ENCODE measurements at places on chromosomes 13 and 19.

GRCh38 chr13:71659404-71659803, 207.6 kb downstream of the DACH1 start:
- no peaks in the 10 kb centered on the region for H3K36me3 ChIP-seq
- H3K4me1 ChIP-seq = peaks cover 7% of the 10 kb centered on the region
- H3K4me3 ChIP-seq = no peak overlapping the region
- no peak for DNase-seq

DNA sequence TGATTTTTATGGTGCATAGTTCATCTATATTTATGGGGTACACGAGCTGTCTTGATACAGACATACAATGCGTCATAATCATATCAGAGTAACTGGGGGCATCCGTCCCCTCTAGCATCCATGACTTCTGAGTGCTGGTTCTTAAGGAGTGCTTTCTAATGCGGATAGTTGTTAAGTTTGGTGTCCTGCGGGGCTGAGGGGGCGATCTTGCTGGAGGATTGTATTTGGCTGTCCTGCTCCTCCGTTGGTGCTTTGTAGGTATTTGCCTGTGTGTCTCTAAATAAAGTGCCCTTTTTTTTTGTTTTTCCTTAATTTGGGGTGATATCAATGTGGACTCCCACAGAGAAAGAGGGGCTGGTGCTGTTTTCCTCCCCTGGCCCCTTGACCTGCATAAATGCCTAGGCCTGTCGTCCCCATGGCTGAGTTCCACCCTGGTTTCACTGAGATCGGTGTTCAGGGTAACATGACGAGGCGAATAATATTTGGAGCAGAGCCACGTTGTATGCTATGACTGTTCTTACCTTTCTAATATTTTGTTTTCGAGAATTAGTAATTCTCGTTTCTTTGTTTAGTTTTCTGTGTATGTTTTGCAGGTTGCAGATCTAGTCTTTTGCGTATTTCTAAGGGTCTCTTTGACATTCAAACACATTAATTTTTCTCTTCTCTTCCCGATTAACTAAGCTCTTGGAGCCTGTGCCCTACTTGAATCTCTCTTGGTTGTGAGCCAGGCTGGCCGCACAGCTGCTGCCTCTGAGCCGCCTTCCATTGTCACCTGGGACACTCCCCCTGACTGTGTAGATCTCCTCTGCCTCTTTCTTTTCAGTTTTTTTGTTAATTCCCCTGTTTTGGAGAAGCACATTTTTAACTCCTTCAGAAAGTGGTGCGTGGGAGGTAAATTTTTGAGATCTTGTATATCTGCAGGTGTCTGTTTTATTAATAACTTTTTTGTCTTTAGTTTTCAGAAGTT, 100.3 kb downstream of the ARHGEF7 start:
- peak; percentile 65 for DNase-seq
- peak overlapping the region; percentile 22 for H3K4me3 ChIP-seq
- peak overlapping the region; percentile 24 for H3K27ac ChIP-seq

- no peak overlapping the region for H3K27ac ChIP-seq
- no peaks in the 10 kb centered on the region for H3K27me3 ChIP-seq
- H3K4me3 ChIP-seq = no peak overlapping the region
- no peaks in the 10 kb centered on the region for H3K36me3 ChIP-seq
These were observed 129.7 kb downstream of the SLC7A1 start for GRCh38 chr13:29465741-29466293.

- H3K4me3 ChIP-seq = no peak overlapping the region
- H3K36me3 ChIP-seq = no peaks in the 10 kb centered on the region
- no peaks in the 10 kb centered on the region for H3K27me3 ChIP-seq
These were observed 661.0 kb upstream of the SPRY2 start for GRCh38 chr13:81001828-81002385.

DNA sequence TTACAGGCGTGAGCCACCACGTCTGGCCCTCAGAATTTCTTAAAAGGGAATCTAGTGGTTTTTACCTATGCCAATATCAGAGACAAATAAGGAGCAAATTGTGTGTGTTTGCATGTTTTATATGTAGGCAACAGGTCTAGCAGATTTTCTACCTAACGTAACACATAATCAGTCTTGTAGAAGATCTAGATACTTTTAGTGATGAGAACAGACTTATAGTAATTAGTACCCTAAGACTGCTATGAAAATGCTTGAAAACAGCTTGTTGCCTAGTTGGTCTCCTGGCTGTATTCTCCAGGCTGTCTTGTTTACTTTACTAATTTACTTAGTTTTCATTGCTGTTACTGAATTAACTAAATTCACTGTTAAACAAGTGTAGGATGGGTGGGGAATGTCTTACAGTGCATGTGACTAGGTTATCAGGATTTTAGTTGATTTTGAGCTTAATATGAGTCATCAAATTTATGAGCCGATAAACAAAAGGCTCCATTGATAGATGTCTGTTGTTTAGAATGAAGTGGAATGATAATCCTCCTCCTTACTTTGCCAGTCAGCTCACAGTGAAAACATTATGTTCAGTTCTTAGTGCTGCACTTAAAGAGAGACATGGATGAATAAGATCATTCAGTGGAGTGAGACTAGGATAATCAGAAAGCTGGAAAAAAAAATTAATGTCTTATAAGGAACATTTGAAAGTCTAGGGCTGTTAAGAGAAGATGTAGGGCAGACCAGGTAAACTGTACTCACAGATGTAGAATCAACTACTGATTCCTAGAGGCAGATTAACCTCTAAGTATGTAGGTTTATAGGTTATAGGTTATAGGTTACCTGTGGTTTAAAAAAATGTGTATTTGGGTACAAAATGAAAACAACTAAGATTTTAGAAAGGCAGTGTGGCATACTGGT, 22.4 kb downstream of the GTF2F2 start:
- H3K36me3 ChIP-seq = no peaks in the 10 kb centered on the region
- H3K27me3 ChIP-seq = no peaks in the 10 kb centered on the region
- peak; percentile 5 for DNase-seq
- peaks cover 6% of the 10 kb centered on the region for H3K4me1 ChIP-seq
- H3K4me3 ChIP-seq = no peak overlapping the region

DNA sequence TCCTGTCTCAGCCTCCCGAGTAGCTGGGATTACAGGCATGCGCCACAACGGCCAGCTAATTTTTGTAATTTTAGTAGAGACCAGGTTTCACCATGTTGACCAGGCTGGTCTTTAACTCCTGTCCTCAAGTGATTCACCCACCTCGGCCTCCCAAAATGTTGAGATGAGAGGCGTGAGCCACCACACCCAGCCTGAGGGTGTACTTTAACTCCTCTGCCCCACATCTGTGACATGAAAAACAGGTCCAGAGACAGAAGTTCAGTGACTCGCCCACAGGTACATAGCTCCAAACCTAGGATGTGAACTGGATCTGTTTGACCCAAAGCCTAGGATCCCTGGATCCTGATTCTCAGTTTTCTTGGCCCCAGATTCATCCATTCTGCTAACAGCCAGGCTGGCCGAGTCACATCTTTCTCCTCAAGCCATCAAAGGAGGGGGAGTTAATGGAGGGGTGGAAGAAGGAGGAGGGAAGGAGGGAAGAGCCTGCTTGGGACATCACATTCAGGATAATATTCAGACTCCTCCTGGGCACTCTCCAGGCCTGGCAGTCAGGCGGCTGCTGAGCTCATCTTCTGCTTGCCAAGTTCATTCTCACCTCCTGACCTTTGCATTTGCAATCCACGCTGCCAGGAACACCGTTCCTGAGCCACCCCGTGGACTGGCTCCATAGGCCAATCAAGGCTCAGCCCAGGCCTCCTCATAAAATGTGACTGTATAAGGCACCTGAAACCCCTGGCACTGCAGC, 3.1 kb downstream of the SPC24 start:
- H3K4me3 ChIP-seq = no peak overlapping the region
- H3K36me3 ChIP-seq = no peaks in the 10 kb centered on the region
- no peaks in the 10 kb centered on the region for H3K27me3 ChIP-seq
- H3K27ac ChIP-seq = no peak overlapping the region

GRCh38 chr13:43284162-43284561, 260.8 kb downstream of the DNAJC15 start:
- H3K27me3 ChIP-seq = no peaks in the 10 kb centered on the region
- H3K36me3 ChIP-seq = no peaks in the 10 kb centered on the region
- H3K4me3 ChIP-seq = no peak overlapping the region
- H3K4me1 ChIP-seq = peaks cover 6% of the 10 kb centered on the region
- DNase-seq = no peak
- H3K27ac ChIP-seq = no peak overlapping the region

GRCh38 chr13:21594715-21595545, 9.0 kb downstream of the MICU2 start:
- no peak for DNase-seq
- no peak overlapping the region for H3K27ac ChIP-seq
- no peak overlapping the region for H3K4me3 ChIP-seq
- H3K4me1 ChIP-seq = peaks cover 5% of the 10 kb centered on the region

DNA sequence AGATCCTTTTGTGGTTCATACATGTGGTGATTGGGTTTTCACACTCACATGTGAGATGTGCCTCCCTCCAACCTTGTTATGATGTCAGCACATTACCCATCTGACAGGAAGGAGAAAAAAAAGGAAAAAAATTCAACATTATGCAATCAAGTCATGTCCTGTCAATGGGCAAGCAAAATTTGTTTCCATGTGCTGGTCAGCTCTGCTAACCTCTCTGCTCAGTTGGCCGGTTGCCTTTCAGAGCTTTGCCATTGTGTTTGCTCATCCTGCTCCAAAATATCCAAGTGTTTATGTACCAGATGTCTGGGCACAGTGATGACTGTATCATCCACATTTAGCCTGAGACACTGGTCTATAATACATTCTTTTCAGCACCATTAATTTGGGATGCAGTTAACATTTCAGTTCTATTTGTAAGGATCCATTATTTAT, 27.0 kb upstream of the METTL21C start:
- H3K4me3 ChIP-seq = no peak overlapping the region
- no peaks in the 10 kb centered on the region for H3K36me3 ChIP-seq
- no peaks in the 10 kb centered on the region for H3K27me3 ChIP-seq
- no peak overlapping the region for H3K27ac ChIP-seq
- no peak for DNase-seq

DNA sequence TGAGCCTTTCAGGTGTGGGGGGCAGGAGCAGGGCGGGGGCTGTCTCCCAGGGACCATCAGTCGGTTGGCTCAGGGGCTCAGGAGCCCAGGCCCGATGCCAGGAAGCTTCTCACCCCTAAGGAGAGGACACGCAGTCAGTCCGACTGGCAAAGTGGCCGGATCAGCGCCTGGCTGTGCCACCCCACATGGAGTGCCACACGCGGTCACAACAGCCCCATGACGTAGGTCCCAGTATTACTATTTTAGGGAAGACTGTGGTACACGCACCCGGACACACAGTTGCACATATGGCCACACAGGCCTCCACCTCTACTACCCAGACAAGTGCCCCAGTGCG, 29.3 kb upstream of the GRTP1 start:
- no peak for DNase-seq
- H3K27me3 ChIP-seq = no peaks in the 10 kb centered on the region
- no peak overlapping the region for H3K27ac ChIP-seq
- peak overlapping the region; percentile 53 for H3K4me3 ChIP-seq
- peaks cover 5% of the 10 kb centered on the region for H3K4me1 ChIP-seq

DNA sequence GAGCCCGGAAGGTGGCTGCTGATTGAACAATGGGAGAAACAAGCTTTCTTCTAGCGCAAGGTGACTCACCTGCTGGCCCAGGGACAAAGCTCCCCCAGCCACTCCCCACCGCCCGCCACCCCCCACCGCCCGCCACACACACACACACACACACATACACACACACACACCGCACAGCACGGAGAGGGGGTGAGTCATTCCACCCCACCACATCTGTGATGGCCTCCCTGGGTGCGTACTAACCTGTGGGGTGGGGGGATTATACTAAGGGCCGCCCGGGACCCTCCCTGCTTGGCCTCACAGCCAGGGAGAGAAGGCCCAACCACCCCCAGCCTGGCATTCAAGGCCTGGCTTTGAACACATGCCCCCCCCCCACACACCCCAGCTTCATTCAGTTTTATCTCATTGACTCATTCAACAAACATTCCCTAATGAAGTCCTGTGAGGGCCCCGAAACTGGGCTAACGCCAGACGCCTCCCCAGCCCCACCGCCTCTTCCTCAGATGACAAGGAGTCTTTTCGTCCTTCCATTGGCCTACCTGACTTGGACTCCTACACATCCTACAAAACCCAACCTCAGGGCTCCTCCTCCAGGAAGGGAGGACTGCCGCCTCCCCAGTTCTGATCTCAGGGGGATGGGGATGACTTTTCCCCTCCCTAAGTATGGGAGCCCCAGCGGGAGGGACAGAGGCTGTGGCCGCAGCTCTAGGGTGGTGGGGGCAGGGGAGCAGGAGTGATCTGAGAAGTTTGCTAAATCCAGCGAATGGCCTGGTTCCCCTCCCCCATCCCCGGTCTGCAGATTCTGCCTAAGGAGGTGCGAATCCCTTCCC, 5.8 kb upstream of the ONECUT3 start:
- peak; percentile 53 for DNase-seq
- peaks cover 26% of the 10 kb centered on the region for H3K4me1 ChIP-seq
- no peaks in the 10 kb centered on the region for H3K36me3 ChIP-seq
- H3K4me3 ChIP-seq = no peak overlapping the region
- H3K27ac ChIP-seq = no peak overlapping the region

- no peak for DNase-seq
- no peak overlapping the region for H3K4me3 ChIP-seq
- no peak overlapping the region for H3K27ac ChIP-seq
- no peaks in the 10 kb centered on the region for H3K4me1 ChIP-seq
- peaks cover 38% of the 10 kb centered on the region for H3K27me3 ChIP-seq
These were observed 11.1 kb downstream of the CKM start for GRCh38 chr19:45311621-45312020.

- H3K27ac ChIP-seq = no peak overlapping the region
- H3K4me3 ChIP-seq = no peak overlapping the region
- no peaks in the 10 kb centered on the region for H3K27me3 ChIP-seq
- no peaks in the 10 kb centered on the region for H3K4me1 ChIP-seq
- no peaks in the 10 kb centered on the region for H3K36me3 ChIP-seq
- no peak for DNase-seq
These were observed 14.7 kb upstream of the POSTN start for GRCh38 chr13:37613236-37613635.

DNA sequence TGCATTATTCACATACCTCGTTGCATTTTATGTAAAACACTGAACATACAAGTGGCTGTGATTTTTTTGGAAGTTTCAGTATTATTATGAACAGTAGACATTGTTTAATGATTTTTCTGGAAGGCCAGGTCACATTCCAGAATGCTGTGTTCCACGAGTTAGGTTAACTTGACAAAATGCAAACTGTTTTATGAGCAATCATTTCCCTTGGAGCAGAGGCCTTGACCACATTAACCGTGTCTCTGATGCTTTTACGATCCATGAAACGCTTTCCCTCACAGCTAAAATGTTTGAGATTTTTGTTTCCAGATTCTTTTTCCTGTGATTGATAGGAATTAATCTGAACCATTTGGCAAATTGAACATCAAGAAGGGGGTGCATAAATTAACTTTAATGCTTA, 57.8 kb downstream of the MBNL2 start:
- H3K4me1 ChIP-seq = no peaks in the 10 kb centered on the region
- H3K27ac ChIP-seq = no peak overlapping the region
- H3K4me3 ChIP-seq = no peak overlapping the region

GRCh38 chr19:47239152-47239551, 8.2 kb upstream of the BBC3 start:
- H3K4me3 ChIP-seq = peak overlapping the region; percentile 55
- H3K4me1 ChIP-seq = peaks cover 12% of the 10 kb centered on the region
- H3K27me3 ChIP-seq = peaks cover 44% of the 10 kb centered on the region

GRCh38 chr19:41993612-41994483, at the start of gene ATP1A3:
Gene ATP1A3, minus strand, starts transcription at chr19:41994230. Its CDS starts 154 bp downstream, at chr19:41994076.
- H3K4me1 ChIP-seq = peaks cover 4% of the 10 kb centered on the region
- peak within 1 kb of the TSS; percentile 54 for H3K4me3 ChIP-seq
- H3K27ac ChIP-seq = no peak within 1 kb of the TSS
- no peaks in the 10 kb centered on the region for H3K36me3 ChIP-seq

Data from neural progenitor cell (in vitro differentiated cells).